M059J (cell line): ENCODE measurements at places on chromosomes 6 and 20. TPM values are rescaled to one million over a fixed set of nuclear protein-coding genes. Genes with fewer than 3 reads are reported as not detected.
A peak's percentile ranks its signal among the peaks of the same experiment; 100 is the strongest.

Gene PDYN
- total RNA-seq: not detected in 2 replicates

DNA sequence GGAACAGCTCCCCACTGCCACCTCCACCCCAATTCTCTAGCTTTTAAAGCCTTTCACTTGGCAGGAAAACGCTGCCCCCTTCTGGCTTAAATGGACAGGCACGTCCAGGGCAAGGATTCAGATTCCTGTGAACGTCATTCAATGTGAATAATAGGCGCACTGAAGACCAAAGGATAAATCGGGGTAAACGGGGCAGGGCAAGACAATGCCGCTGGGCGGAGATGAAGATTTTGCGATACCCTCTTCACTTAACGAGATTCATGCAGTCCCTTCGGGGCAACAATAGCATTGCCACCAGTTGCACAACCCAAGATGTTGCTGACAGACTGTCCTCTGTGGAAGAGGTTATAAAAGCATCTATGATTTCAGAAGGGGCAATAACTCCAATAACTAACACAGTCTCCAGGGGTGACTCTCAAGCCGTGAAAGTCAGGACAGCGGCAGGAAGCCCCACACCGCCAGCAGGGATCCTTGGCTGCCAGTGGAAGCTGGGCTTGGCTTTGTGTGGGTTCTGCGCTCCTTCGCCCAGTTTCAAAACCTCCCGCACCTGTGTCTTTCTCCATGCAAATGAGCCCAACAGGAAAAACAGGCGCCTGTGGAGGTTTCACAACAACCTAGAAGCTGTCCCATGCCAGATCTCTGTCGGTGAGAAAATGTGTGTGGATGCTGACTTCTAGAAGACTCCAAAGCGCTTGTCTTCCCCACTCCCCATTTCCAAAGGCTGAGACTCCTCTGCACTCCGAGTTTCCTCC, 291.8 kb downstream of the BMP7 start:
- peak; percentile 63 for DNase-seq

Gene ANKEF1
- 4.5 and 6.3 TPM in 2 replicates for total RNA-seq

GRCh38 chr6:7593229-7593628, 3.2 kb downstream of the SNRNP48 start:
- no peak for DNase-seq

Gene COL19A1
- not detected in 2 replicates for total RNA-seq

Gene TAP2
- total RNA-seq: 45.6 and 67.8 TPM in 2 replicates

GRCh38 chr6:43575105-43575771, 600 bp downstream of the XPO5 start:
- peak; percentile 45 for DNase-seq

GRCh38 chr20:33653218-33653899, 8.8 kb upstream of the C20orf144 start:
- peak; percentile 72 for DNase-seq

- DNase-seq: peak; percentile 76
Observed at GRCh38 chr6:73519926-73520687, 725 bp downstream of the EEF1A1 start.

Gene CST7
- total RNA-seq: 4.2 and 6.8 TPM in 2 replicates

Gene GJA1
- 39.2 and 54.5 TPM in 2 replicates for total RNA-seq
